Chondrocyte (in vitro differentiated cells): ENCODE measurements at places on chromosomes 5 and 9.

DNA sequence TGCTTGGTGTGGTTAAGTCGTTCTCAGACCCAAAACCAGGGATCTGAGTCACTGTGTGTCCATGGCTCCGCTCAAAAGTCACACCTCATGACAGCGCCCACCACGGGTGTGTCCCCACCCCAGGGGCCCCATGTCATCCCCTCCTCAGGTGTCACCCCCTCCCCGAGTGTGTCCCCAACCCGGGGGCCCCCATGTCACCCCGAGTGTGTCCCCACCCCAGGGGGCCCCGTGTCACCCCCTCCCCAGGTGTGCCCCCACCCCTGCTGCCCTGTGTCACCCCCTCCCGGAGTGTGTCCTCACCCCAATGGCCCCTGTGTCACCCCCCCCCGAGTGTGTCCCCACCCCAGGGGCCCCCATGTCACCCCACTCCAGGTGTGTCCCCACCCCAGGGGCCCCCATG lies 5.1 kb downstream of the LRRC14B start:
- peaks cover 2% of the 10 kb centered on the region for H3K36me3 ChIP-seq

GRCh38 chr9:38107811-38108304 lies 38.8 kb upstream of the SHB start:
- no peak overlapping the region for H3K27ac ChIP-seq
- H3K36me3 ChIP-seq, result no peaks in the 10 kb centered on the region
- H3K4me3 ChIP-seq, result no peak overlapping the region
- no peaks in the 10 kb centered on the region for H3K4me1 ChIP-seq

DNA sequence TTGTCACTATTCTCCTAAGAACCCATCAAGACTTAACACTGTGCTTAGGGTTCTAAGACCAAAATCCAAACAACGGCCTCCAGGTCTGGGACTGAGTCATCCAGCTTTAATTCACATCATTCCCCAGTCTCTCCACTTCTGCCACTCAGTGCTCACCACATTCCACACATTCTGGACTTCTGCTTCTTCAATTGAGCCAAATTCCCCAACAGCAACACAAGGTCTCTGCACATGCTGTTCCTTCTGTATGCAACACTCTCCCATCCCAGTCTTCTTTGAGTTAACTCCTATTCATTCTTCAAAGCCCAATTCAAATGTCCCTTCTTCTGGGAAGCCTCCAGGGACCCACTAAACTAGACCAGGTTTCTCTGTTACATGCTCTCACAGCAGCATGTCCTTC lies 97.8 kb downstream of the GPR21 start:
- peaks cover 4% of the 10 kb centered on the region for H3K4me1 ChIP-seq
- no peaks in the 10 kb centered on the region for H3K27me3 ChIP-seq
- H3K27ac ChIP-seq, result no peak overlapping the region
- no peak overlapping the region for H3K4me3 ChIP-seq
- peaks cover 5% of the 10 kb centered on the region for H3K36me3 ChIP-seq
- no peak for DNase-seq

- H3K27ac ChIP-seq, result no peak overlapping the region
- peaks cover 6% of the 10 kb centered on the region for H3K36me3 ChIP-seq
- H3K4me1 ChIP-seq, result peaks cover 12% of the 10 kb centered on the region
- H3K4me3 ChIP-seq, result no peak overlapping the region
Measured at GRCh38 chr5:80109646-80110478, 74.7 kb downstream of the THBS4 start.

- peaks cover 28% of the 10 kb centered on the region for H3K4me1 ChIP-seq
- no peak overlapping the region for H3K4me3 ChIP-seq
- H3K36me3 ChIP-seq, result peaks cover 3% of the 10 kb centered on the region
- H3K27me3 ChIP-seq, result no peaks in the 10 kb centered on the region
Measured at GRCh38 chr9:127927988-127928675, 2.4 kb downstream of the PIP5KL1 start.

DNA sequence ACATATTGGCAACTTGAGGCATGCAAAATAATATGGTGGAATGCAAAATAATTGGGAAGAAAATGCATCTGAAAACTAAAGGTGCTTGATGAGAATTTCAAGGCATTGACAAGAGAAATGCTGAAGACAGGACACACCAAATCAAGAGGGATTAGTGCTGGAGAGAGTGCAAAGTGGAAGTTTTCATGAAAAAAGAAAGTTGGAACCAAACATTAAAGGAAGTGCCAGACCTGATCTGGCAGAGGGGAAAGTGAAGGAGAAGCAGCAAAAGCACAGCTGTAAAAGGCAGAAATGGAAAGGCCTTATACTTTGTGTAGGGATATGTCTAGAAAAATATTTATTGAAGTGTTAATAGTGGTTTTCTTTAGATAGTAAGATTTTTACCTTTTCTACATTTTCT lies 35.3 kb upstream of the FYB1 start:
- H3K27me3 ChIP-seq, result peaks cover 34% of the 10 kb centered on the region
- H3K36me3 ChIP-seq, result no peaks in the 10 kb centered on the region
- no peaks in the 10 kb centered on the region for H3K4me1 ChIP-seq
- no peak overlapping the region for H3K27ac ChIP-seq
- DNase-seq, result no peak
